Inflammatory macrophage treated with lipopolysaccharide for 4 hours (primary cell): ENCODE measurements at places on chromosomes 6 and 20.

DNA sequence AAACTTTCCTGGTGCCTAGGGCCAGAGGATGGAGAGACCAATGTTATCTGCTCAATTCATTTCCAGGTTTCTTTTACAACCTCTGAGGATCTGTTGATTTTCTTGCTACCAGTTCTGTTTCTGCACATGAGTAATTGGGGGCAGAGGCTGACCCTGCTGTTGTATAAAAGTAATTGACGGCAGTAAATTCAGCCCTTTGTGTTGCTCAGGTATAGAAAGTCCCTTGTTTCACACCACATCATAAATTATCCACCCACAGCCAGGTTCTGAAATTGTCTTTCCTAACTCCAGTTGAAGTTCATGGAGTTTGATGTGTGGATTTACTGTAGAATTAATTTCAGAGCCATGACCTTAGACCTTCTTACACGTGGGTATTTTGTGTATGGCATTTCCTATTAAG lies 107.4 kb upstream of the GRIK2 start:
- no peak for DNase-seq

GRCh38 chr6:41692730-41693129 lies 42.7 kb downstream of the TFEB start:
- no peak for DNase-seq

- DNase-seq = no peak
Observed at GRCh38 chr6:161268531-161269210, 5.2 kb downstream of the AGPAT4 start.

- DNase-seq = no peak
Observed at GRCh38 chr6:21051777-21052176, 517.5 kb downstream of the CDKAL1 start.

GRCh38 chr6:129100164-129100563 lies 217.2 kb downstream of the LAMA2 start:
- peak; percentile 3 for DNase-seq

DNA sequence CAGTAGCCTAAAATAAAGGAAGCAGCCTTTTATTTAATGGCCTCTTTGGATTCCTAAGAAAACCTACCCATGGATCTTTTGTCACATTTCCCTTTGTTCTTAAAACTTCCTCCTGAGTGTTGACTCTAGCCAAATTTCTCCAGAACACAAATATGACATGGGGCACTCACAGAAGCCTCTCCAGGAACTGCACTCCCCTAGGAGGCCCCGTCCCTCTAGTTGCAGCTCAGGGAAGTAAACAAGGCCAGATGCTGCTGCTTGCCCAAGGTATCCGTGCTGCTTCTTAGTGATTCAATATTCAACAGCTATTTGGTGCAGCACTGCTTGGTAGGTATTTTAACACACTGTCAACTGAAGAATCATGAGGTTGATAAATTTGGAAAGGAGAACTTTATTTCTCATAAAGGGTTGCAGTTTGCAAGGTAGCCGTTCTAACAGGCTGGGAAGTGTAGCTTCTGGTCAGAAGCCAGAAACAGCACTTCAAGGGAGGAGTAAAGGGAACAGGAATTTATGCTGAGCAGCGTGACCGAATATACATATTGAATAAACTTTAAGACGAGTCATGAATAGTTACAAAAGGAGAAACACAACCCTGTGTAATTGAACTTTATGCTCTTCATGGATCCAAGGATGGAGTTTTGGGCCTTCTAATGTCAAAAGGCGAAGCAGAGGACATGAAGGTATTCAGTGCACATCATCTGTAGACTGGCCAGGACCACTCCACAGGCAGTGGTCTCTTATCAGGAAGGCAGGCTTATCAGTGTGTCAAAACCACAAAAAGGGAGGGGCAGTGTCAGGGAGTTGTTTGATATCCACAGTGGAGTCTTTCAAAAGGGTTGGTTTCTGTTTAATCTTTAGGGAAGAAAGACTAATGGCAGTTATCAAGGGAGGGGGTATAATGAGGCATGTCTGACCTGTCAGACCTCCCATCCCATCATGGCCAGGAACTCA lies 63.3 kb downstream of the CD24 start:
- no peak for DNase-seq

GRCh38 chr6:24566020-24566767 lies 71.4 kb downstream of the ALDH5A1 start:
- DNase-seq = no peak

DNA sequence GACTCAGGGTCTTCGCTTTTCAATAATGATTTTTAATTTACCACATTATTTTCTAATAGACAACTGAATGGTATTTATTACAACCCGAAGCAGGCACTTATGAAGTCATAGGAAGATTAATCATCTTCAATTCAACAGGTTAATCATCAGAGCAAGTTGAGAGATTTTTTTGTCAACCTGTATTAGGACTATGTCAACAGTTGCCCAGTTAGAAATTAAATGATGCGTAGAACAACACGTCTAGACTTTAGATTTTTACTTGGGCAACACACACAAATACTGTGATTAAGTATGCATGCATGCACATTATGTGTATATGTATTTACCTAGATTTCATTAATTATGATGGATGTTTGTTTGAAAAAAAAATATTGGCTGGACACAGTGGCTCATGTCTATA lies 4.3 kb downstream of the ILRUN start:
- no peak for DNase-seq

DNA sequence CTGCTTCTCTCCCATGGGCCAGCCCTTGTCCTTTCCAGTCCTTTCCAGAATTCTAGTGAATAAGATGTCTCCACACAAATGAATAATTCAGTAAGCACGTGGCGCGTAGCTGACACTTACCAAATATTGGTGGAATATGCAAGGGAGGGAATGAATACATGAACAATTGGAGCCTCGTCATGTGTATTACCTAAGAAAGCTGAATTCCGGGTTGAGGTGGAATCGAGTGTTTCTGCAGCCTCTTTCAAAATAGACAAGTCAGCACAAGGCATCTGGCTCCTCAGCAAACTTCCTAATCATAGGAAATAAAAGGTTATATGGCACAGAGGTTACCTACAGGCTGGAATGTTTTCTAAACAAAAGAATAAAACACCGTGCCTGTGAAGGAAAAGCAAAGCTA lies 47.0 kb upstream of the NT5E start:
- no peak for DNase-seq

- DNase-seq = peak; percentile 72
Observed at GRCh38 chr20:8400486-8400885, 268.4 kb downstream of the PLCB1 start.

- no peak for DNase-seq
Observed at GRCh38 chr20:2585811-2586210, 49.4 kb downstream of the TMC2 start.

GRCh38 chr6:89352278-89353117 lies at the start of gene UBE2J1:
TSS of gene UBE2J1 (minus strand) at chr6:89352722. CDS start at chr6:89352569, 153 bp downstream.
- peak; percentile 98 for DNase-seq

GRCh38 chr20:54194724-54195438 lies 13.0 kb upstream of the PFDN4 start:
- DNase-seq = no peak

GRCh38 chr20:1846341-1846740 lies 48.9 kb upstream of the SIRPA start:
- no peak for DNase-seq

GRCh38 chr6:12403947-12404647 lies 113.9 kb downstream of the EDN1 start:
- DNase-seq = no peak

DNA sequence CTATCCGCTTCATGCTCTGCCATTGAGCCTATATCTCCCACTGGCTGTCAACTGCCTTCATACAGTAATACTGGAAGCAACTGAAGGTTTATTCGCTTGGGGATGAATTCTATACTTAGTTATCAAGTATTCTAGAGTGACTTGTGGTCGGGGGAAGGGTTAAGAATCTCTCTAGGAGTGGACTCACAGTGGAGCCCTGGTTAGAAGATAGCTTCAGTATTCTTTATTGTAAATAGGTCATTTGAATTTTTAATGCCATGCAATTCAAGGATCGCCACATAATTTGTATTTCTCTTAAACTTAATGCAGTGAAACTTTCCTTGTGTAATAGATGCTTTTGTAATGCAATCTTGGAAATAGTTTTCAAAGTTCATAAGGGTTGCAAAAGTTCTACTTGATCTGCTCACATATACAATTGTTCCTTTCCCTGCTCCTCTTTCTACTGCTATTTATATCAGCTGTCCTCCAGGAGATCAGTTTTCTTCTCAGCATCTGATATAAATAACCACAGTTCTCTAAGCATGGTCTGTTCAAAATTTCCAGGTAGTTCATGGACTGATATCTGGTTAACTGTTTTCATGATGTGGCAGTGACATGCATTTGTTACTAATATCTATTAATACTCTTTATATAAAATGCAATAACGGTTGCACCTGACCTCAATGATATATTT lies 120.3 kb downstream of the KCNQ5 start:
- DNase-seq = no peak

- no peak for DNase-seq
Observed at GRCh38 chr6:140867336-140867735, 1265.4 kb upstream of the GJE1 start.

- DNase-seq = no peak
Observed at GRCh38 chr20:20695250-20695816, 17.1 kb downstream of the RALGAPA2 start.

DNA sequence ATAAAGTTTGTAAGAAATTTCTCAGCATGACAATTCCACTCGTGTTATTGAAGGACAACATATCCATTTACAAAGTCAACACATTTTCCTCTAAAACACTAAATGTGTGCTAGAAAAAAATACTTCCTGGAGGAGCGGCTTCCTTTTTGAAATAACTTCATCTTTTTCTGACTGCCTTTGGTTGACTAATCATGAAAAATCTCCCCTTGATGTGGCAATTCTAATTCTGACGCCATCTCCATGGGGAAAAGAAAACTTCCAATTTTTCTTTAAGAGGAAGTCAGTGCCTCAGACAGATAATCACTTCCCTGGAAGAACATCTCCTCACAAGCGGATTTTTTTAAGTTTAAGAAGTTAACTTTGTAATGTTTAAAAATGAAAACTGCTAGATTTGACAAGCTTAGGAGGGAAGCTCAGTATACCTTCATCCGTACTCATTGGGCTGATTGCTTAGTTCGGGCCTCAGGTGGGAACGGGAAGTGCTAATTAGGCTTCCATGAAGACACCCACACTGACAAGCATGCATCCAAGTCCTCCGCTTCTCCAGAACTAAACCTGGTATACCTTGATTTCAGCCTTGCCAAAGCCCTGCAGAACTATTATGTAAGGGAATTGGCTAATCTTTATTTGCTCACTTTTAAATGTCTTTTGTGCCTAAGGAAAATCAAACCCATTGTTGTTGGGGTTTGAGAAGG lies 35.1 kb upstream of the DUSP22 start:
- DNase-seq = peak; percentile 96

GRCh38 chr6:49909563-49909962 lies 43.2 kb upstream of the CRISP1 start:
- DNase-seq = no peak

- DNase-seq = peak; percentile 37
Observed at GRCh38 chr6:159053781-159054398, 9.1 kb upstream of the TAGAP start.

GRCh38 chr6:167270499-167271311 lies 20.4 kb upstream of the UNC93A start:
- DNase-seq = no peak

- peak; percentile 33 for DNase-seq
Observed at GRCh38 chr6:24205020-24205492, 79.0 kb downstream of the NRSN1 start.

- DNase-seq = no peak
Observed at GRCh38 chr20:61252601-61253263, 671 bp downstream of the CDH4 start.

- no peak for DNase-seq
Observed at GRCh38 chr20:19022118-19022575, 190.3 kb upstream of the SLC24A3 start.

DNA sequence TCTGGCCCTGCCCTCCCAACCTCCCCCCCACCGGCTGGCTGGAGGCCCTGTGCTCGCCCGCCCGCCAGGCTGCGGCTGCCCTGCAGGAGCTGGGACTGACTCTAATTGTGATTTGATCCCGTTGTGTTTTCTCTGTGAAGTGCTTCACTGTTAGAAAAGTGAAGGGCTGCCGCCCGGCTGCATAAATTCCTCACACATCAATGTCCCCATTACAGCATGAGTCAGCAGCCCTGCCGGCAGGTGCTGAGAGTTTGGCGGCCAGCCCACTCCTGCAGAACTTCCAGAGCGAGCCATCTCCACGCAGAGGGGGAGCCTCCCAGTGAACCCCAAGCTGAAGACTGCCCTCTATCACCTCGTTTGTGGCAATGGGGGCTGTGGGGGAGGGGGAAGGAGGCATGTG lies 137.9 kb downstream of the DLL1 start:
- DNase-seq = no peak

DNA sequence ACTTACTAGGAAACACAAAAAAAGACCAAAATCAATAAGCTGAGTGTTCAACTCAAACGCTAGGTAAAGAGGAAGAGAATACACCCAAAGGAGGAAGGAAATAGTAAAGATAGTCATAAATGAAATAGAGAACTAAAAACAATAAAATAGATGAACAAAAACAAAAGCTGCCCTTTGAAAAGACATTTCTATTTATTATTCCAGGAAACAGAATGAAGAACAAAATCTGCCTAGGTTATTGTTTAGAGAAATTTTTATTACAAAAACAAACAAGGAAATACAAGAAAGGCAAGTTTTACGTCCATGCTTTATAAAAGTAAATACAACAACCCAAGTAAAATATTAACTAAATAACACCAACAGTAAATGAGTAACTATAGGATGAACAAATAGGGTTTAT lies 20.1 kb downstream of the HLA-DMB start:
- DNase-seq = peak; percentile 50

DNA sequence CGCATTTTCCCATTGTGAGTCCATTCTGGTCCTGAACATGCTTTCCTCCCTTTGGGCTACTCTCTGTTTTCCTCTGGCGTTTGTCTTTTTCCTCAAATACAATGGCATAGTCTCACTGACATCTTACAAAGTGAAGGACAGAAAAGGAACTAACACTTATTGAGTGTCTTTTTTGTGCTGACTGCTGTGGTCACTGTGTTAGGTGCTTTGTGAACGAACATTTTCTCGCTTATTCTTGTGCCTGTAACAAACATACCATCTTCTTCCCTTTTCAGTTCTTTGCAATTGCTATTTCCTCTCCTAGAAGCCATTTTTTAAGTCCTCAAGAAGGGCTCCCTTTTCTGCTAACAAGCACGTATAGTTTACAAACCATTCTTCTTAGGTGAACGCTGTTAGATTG lies 15.4 kb downstream of the FIG4 start:
- no peak for DNase-seq

GRCh38 chr20:22575087-22575721 lies 9.2 kb downstream of the FOXA2 start:
- no peak for DNase-seq

DNA sequence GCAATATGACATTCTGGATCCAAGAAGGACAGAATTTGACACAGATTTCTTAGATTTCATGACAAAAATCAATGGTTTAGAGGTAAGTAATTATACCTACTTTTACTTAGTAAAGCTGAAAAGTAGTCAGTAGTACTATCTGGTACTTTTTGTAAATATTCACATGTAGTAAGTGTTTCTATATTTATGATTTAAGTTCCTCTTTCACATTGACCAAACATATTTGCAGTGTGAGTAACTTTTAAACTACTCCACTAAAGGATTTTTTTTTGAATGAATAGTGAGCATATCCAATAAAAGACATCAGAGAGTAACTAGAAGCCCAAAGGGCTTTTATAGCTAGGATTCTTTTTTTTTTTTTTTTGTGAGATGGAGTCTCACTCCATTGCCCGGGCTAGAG lies 60.8 kb downstream of the DNAH8 start:
- peak; percentile 73 for DNase-seq

- no peak for DNase-seq
Observed at GRCh38 chr20:60862601-60863000, 389.5 kb upstream of the CDH4 start.

GRCh38 chr6:12115001-12115400 lies 102.9 kb downstream of the HIVEP1 start:
- no peak for DNase-seq
